ENCODE measurements at places on chromosomes 13 and 19. TPM values are rescaled to one million over a fixed set of nuclear protein-coding genes. Genes with fewer than 3 reads are reported as not detected.

SELENOV gene
- total RNA-seq, result not detected

CACNG7 gene
- total RNA-seq, result not detected

MCEMP1 gene
- total RNA-seq, result not detected

COL5A3 gene
- 5.0 TPM for total RNA-seq

ZNF561 gene
- 42.5 TPM for total RNA-seq

DNAAF3 gene
- total RNA-seq, result 9.1 TPM

LINGO3 gene
- not detected for total RNA-seq

CNN2 gene
- total RNA-seq, result 352 TPM

NLRP12 gene
- not detected for total RNA-seq

FAAP24 gene
- 5.0 TPM for total RNA-seq

GRK1 gene
- total RNA-seq, result not detected

SPRY2 gene
- total RNA-seq, result 14.1 TPM

KLK1 gene
- 1.1 TPM for total RNA-seq

SYT3 gene
- total RNA-seq, result not detected

TNNI3 gene
- 5.4 TPM for total RNA-seq

ZNF665 gene
- 1.2 TPM for total RNA-seq

CASP14 gene
- total RNA-seq, result 0.10 TPM

ZNF69 gene
- total RNA-seq, result 1.3 TPM

PNMA8A gene
- total RNA-seq, result 1.4 TPM

TMEM255B gene
- total RNA-seq, result 0.95 TPM

PSG11 gene
- total RNA-seq, result not detected

FFAR2 gene
- not detected for total RNA-seq

ILF3 gene
- 218 TPM for total RNA-seq

PCDH8 gene
- not detected for total RNA-seq

C19orf73 gene
- 0.71 TPM for total RNA-seq

PDE4C gene
- not detected for total RNA-seq

TPTE2 gene
- total RNA-seq, result not detected

All from foreskin keratinocyte (primary cell).